Stimulated activated CD8-positive, alpha-beta memory T cell treated with anti-CD3 and anti-CD28 coated beads, Interleukin-7, amount 100 ng/mL, for 24 hours (primary cell): ENCODE measurements at places on chromosomes 4 and X.

- DNase-seq = no peak
Observed at GRCh38 chr4:36414248-36414647, 132.8 kb downstream of the DTHD1 start.

DNA sequence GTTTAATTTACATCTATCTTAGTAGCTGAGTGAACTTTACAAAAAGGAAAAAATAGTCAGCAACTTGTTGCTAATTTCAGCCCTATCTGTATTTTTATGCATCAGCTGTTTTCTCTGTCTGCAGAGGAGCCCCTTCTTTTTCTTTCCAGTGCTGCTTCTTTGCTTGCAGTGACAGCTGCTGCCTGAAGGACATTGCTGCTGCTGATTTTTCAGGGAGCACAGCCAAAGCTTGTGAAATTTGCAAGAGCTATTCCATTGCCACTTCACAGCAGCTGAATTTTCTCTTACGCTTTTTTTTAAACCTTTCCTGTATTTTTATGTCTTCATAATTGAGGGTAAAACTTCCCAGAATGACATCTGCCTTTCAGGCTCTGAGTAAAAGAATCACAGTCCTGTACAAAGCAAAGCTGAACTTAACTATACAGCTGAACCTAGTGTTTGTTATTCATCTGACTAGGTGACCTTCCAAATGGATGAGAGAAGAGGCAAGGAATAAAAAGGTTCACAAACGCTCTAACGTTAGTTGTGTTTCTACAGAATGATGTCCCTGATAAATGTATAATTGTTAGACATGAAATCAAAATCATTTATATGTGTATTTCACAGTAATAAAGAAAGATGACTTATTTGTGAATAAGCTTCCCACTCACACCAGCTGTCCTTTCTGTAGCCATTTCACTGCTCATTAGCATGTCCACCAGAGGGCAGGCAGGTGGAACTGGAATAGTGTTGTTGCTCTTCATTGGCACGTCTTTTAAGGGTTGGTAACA is 541.4 kb downstream of the ADGRL3 start:
- DNase-seq = no peak

DNA sequence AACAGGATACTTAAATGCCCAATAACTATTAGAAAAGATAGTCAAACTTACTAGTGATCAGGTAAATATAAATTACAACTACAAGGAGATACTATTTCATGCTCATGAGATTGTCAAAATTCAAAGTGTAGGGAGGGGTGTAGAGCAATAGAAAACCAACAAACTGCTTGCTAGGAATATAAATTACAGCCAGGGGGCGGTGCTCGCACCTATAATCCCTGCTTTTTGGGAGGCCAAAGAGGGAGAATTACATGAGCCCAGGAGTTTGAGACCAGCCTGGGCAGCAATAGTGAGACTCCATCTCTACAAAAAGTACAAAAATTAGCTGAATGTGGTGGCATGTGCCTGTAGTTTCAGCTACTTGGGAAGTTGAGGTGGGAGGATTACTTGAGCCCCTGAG is 556.5 kb upstream of the NR3C2 start:
- DNase-seq = no peak

DNA sequence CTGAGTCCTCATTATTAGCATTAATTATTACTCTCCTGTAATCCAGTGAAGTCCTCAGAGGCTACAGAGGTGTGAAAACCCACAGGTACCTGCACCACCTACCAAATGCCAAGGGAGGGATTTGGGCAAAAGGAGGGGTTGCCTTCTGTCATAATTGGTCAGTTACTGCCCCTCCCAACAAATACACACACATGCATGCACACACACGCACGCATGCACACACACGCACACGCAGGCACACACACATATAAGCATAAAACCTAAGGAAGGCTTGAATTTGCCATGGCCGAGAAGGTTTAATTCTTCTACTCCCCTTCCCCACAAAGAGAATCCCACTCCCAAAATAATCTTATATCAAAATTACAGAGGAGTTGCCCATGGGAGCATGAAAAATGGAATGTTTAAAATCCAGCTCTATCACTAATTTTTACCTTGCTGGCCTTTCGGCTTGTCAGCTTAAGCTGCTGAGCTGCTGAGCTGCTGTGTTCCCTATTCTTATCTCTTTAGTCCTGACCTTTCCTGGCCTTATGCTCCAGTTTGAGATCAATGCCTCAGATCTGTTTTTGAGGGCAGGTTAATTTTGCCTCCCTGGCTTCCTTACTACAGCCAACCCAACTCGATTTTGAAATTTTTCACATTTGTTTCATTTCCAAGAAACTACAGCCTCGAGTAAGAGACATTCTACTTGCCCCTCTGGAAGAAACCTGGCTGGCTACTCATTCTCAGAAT is 95.0 kb downstream of the CAMK2D start:
- no peak for DNase-seq

- DNase-seq = no peak
Observed at GRCh38 chr4:19278665-19279064, 973.0 kb upstream of the SLIT2 start.

DNA sequence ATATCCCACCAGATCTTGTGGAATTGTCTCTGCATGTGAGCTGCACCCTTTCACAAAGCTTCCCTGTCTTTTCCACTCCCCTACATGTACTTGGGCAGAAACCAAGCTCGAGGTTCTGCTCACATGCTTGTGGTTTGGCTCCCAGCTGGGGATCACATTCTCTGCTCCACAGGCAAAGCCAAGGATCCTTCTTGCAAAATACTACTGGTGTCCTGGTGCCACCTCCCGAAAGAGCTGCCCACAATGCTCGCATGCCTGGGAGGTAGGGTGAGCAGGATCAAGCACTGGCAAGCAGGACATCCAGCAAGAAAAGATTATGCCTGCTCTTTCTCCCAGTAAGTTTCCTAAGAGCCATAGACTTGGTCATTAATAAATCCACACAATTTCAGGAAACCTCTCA is 45.1 kb upstream of the PPARGC1A start:
- no peak for DNase-seq

GRCh38 chr4:95209927-95210326 is 338.8 kb downstream of the UNC5C start:
- no peak for DNase-seq

DNA sequence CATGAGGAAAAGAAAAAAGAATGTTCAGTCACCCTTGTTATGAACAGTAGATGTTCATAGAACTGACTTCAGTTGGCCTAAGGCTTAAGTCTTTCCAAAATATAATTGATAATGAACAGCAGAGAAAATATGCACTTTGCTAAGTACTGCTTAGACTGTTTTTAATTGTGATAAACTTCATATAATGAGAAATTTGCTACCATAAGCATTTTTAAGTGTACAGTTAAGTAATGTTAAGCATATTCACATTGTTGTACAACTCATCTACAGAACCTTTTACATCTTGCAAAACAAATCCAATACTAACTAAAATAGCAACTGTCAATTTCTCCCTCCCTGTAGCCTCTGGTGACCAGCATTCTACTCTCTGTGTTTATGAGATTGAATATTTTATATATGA is 792.2 kb upstream of the LCORL start:
- no peak for DNase-seq

DNA sequence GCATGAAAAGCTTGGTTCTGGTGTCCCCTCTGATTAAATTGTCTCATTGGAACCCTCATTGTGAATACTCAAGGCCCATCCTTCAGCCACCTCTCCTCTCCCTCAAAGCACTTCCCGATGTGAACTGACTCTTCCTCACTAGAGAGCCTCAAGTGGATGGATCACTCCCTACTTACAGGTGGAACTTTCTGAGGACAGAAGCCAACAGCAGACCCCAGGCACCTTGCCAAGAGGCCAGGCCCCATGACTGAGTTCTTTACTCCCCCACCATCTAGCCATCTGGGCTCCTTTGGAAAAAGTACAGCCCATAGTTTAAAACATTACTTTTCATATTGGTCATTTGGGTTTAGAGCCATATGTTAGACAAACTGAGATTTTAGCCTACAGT is 224.1 kb downstream of the SHROOM3 start:
- no peak for DNase-seq

GRCh38 chr4:178745203-178745602 is 1303.0 kb upstream of the AGA start:
- no peak for DNase-seq

DNA sequence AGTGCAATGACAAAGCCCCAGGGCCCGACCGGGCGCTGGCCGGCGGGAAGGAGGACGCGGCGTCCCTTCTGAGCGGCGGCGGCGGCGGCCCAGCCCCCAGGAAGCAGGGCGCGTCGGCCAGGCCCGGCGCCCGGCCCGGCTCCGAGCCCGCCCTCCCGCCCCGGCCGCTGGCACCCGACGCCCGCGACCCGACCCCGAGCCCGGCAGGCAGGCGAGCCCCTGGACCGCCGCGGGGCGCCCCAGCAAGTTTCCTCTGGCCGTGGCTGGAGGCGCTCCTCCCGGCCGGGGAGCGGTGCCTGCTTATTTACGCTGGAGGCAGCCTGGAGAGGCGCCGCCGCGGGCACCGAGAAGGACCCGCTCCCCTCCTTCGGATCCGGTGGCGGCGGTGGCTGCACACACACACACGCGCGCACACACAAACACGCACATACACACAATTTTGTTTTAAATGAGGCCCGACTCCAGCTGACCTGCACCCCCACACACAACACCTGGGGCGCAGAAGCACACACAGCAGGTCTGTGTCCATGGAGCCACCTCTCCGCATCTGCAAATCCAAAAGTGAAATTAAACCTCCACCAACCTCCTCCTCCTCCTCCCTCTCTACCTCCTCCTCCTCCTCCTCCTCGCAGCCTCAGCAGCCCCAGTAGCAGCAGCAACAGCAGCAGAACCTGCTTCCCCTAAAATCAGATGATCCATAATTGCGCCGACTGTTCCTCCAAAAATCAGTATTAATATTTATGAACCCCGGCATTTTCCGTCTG is 669 bp downstream of the IRF2 start:
- no peak for DNase-seq

DNA sequence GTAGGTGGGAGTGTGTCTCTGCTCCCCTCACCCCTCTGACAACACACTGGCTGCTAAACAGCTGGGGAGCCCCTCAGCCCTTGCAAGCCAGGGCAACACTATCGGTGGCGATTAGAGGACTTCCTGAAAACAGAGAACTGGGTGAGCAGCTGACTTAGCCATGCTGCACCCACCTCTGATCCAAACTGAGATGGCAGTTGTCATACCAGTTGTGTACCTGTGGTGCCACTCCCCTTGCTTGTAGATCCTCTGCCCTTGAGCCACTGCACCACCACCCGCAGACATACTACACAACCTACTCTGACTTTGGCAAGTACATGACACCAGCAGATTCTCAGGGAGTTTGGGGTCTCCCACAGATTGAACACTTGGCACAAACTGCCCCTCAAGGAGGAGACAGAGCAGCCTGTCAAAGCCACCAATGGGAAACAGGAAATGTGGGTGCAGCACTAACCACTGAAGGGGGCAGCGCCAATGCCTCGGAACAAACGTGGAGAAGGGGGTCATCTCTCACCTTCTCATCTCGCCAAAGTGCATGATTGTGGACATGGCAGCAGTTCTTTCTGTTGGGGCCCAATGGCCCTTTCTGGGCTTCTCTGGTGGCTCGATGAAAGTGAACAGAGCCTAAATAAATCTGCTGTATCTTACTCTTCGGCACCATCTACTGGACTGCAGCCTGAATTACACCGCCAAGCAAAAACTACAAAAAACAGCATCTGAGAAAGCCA is 119.8 kb downstream of the NEK1 start:
- no peak for DNase-seq

DNA sequence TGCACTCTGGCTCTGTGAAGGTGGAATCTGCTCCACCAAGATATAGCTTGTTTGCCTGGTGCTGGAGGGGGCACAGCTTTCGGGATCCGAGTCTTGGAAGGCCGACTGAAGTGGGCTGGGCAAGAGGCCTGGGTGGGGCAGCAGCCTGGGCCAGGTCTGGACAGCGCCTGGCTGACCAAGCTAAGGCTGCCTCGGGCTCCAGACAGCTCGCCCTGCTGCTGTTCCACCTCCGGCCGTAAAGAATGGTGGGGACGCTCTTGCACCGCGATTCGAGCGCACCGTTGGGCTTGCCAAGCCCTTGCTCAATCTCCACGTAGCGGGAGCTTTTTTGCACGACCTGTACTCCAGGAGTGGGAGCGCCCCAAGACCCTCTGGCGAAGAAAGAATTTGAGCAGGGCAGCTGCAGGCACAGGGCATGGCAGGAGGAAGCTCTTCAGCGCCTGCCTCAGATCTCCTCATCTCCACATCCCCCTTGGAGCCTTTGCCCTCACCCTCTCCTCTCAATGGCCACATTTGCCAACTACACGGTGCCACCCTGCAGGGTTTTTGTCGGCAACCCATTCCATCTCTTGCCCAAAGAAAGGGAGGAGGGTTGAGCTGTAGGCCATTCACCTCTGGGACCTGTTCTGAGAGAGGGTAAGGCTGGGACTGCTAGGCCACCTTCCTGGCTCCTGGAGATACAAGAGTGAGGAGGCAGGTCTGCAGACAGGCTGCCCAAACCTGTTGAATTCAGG is 18.9 kb downstream of the CNGA2 start:
- DNase-seq = no peak

DNA sequence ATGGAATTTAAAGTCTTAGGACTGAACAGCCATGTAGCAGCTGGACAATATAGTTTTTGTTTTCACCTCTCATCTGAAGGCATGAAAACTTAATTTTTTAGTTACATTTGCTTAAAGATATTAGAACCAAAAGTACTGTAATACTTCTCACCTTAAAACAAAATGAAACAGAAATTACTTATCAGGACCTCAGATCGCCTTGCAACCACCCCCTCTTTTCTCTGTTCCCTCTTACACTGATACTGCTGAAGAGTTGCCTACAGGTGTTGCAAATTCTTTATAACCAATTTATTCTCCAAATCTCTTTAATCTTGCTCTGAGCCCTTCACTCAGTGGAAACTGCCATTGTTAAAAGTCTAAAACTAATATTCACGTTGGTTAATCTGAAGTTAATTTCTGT is 145.0 kb downstream of the SPCS3 start:
- no peak for DNase-seq

- DNase-seq = no peak
Observed at GRCh38 chr4:177923888-177924287, 481.7 kb upstream of the AGA start.

DNA sequence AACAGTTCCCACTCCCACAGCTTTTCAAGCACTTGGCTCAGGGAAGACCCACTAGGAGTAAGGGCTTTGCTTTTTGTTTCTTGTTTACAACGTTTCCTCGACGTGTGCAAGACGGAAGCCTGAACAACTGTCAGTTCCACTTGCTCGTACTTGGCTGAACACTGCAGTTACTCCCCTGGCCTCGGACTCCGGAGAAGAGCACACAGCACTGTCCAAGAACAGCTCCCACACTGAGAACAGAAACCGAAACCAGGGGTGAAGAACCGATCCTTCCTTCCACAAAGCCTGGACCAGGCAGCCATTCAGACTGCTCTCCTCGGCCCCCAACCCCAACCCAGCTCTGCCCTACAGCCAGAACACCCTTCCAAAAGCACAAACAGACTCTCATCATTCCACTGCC is 25.5 kb downstream of the IRF2 start:
- no peak for DNase-seq

- DNase-seq = no peak
Observed at GRCh38 chr4:68877555-68877954, 61.8 kb downstream of the UGT2B10 start.

- no peak for DNase-seq
Observed at GRCh38 chr4:15765910-15766697, 12.0 kb upstream of the CD38 start.
